Caki2 (cell line): ENCODE measurements at places on chromosomes 5 and 9.

DNA sequence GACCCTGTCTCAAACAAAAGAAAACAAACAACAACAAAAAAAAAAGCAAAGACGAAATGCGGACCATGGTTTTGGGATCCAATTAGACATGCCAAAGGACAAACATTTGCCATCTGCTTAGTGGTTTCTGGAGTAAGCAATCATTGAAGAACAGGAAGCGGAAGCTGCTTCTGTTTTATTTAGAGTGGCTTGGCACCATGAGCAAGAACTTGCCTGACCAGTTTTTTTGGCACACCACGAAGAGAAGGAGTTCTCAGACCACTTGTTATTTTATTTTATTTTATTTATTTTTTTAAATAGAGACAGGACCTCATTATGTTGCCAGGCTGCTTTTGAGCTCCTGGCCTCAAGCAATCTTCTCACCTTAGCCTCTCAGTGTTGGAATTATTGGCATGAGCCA lies 17.0 kb downstream of the BTF3 start:
- DNase-seq: no peak

DNA sequence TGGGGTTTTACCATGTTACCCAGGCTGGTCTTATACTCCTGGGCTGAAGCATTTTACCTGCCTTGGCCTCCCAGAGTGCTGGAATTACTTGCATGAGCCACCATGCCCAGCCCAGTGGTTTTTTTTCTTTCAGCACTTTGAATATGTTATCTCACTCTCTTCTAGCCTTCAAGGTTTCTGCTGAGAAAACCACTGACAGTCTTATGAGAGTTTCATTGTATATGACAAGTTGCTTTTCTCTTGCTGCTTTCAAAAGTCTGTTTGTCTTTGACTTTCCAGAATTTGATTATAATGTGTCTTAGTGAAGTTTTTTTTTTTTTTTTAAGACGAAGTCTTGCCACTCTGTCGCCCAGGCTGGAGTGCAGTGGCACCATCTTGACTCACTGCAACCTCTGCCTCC lies 43.1 kb upstream of the BNIP1 start:
- no peak for DNase-seq

GRCh38 chr5:178544166-178544834 lies 45.9 kb downstream of the COL23A1 start:
- DNase-seq: no peak

- no peak for DNase-seq
Measured at GRCh38 chr9:136237486-136238341, 7.9 kb downstream of the QSOX2 start.
